ENCODE measurements at places on chromosomes 2 and 18. TPM values are rescaled to one million over a fixed set of nuclear protein-coding genes. Genes with fewer than 3 reads are reported as not detected.

Gene CRYGD
- not detected for total RNA-seq

GRCh38 chr2:169782513-169782912 lies 16.2 kb upstream of the SSB start:
- no peaks in the 10 kb centered on the region for H3K27me3 ChIP-seq
- no peaks in the 10 kb centered on the region for H3K4me1 ChIP-seq
- DNase-seq: no peak
- no peak overlapping the region for H3K4me3 ChIP-seq

GRCh38 chr2:134457765-134458472 lies 204.0 kb downstream of the MGAT5 start:
- no peak for DNase-seq
- H3K36me3 ChIP-seq: no peaks in the 10 kb centered on the region
- no peak overlapping the region for H3K4me3 ChIP-seq

- H3K27me3 ChIP-seq: no peaks in the 10 kb centered on the region
- H3K36me3 ChIP-seq: no peaks in the 10 kb centered on the region
- no peak for DNase-seq
Measured at GRCh38 chr18:811892-812375, at the start of gene YES1. TSS of gene YES1 (minus strand) at chr18:812242. CDS start at chr18:756827, 55,415 bp downstream.

GRCh38 chr2:59969161-59969560 lies 584.3 kb downstream of the BCL11A start:
- no peak overlapping the region for H3K4me3 ChIP-seq
- H3K36me3 ChIP-seq: no peaks in the 10 kb centered on the region
- H3K27ac ChIP-seq: no peak overlapping the region
- no peaks in the 10 kb centered on the region for H3K27me3 ChIP-seq
- H3K4me1 ChIP-seq: no peaks in the 10 kb centered on the region

All from HCT116 (cell line).